ENCODE measurements at places on chromosomes 2 and 18.
A peak's percentile ranks its signal among the peaks of the same experiment; 100 is the strongest.

GRCh38 chr18:35289293-35289692 lies 736 bp downstream of the ZSCAN30 start:
- DNase-seq, result no peak

GRCh38 chr2:172299741-172300140 lies 127.6 kb upstream of the ITGA6 start:
- DNase-seq, result no peak

DNA sequence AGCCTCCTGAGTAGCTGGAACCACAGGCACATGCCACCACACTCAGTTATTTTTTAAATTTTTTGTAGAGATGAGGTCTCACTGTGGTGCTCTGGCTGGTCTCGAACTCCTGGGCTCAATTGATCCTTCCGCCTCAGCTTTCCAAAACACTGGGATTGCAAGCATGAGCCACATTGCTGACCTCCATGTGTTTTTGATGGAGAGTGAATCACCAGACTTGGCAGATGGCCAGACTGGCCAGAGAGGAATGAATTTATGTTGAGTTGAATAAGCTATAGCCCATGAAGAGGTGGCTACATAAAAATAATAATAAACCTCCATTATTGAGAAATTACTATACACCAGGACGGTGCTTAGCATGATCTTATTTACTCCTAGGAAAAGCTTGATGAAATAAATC lies 91.5 kb downstream of the MREG start:
- no peak for DNase-seq

DNA sequence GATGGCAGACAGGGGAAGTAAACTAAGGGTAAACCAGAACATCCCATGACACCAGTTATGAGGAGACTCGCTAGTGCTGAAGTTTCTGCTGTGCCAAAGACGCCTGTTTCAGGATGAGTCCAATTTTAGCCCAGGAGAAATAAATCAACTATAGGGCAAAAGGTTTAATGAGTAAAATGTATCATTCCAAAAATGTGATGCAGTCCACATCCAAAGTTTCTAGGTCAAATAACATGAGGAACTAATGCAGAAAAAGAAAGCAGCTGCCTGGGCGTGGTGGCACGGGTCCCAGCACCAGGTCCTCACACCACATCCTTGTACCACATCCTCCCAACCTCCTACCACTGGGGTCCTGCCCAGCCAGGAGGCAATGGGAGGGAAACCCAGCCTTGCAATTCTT lies 126.9 kb upstream of the CTAGE1 start:
- no peak for DNase-seq

- DNase-seq, result no peak
These were observed 245.7 kb downstream of the SP3 start for GRCh38 chr2:173719471-173719870.

GRCh38 chr18:48229552-48229981 lies 179.6 kb downstream of the ZBTB7C start:
- no peak for DNase-seq

- DNase-seq, result no peak
These were observed 10.1 kb downstream of the CFAP65 start for GRCh38 chr2:219031005-219031738.

- no peak for DNase-seq
These were observed 61.9 kb downstream of the GREB1L start for GRCh38 chr18:21303895-21304294.

DNA sequence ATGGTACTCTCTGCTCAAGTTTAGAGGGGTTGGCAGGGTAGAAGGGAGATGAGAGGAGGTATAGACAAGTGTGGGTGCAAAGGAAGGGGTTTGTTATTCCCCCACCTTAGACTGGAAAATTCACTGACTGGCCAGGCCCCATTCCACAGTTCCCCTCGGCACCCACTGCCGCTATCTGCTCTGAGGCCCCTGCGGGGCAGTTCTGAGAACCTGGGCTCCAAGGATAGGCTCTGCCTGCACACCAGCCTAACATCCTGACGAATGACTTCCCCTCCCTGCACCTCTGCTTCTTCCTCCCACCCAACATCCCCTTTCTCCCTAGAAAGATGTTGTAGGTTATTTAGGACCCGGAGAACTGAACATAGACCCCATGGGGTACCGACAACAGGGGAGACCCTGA lies 303.9 kb upstream of the HDAC4 start:
- peak; percentile 24 for DNase-seq

DNA sequence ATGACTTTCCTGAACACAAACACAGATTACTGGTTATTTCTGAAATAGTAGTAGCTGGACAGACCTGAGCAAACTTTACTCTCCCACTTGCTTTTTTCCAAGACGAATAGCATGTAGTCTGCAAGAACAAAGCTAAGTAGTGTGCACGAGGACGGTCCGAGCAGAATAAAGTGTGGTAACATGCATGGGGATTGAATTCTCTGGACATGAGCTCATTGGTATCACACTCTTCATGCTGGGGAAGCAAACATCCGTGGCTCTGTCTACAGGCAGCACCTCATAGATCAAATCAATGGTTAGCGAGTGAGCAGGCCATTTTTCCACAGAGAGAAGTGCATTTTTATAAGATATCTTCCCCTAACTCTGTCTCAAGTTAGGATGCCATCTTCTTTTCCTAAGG lies 164.8 kb upstream of the STK17B start:
- no peak for DNase-seq

DNA sequence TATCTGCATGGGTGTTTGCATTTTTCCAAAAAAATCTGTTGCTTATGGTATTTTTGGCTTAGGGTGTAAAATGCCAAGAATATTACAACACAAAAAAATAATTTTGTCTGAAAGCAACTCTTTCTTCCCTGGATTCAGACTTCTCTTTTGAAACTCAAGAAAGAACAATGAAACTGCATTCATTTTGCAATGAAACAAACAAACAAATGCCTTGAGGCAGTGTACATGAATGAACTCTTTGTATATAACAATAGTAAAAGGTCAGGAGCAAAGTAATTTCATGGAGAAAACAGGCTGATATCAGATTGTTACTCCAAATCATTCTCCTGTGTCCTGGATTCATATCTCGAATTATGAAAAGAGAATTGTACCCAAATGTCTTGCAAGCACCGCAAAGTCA lies 301.6 kb upstream of the CDH20 start:
- DNase-seq, result no peak

DNA sequence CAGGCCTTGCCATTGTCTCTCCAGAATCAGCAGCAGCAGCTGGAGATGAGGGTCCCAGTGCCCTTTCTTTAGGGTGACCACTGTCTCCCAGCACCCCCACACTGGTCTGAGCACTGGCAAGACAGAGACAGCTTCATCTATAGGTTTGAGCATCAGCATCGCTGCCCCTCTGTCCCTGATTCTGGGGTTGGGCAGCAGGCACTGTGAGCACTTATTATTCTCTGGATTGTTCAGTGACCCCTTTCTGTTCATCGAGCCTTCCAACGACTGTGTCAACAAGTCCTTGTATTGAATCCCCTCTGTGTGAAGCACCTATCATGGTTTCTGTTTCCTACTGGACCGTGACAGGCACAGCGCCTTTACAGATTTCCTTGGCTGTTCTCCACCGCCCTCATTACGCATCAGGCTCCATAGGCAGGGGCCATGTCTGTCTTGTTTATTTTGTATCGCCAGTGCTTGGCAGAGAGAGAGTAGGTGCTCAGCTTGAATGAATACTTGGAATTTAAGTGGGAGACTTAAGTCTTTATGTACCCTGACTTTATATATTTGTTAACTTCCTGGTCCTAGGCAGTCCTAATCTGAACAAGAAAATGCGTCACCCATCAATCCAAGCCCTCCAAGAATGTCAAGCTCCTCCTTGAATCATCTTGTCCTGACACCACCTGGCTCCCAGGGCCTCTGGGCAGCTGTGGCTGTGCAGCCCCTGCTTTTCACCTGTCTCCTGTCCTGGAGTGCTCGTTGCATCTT lies 11.4 kb downstream of the MALL start:
- no peak for DNase-seq

DNA sequence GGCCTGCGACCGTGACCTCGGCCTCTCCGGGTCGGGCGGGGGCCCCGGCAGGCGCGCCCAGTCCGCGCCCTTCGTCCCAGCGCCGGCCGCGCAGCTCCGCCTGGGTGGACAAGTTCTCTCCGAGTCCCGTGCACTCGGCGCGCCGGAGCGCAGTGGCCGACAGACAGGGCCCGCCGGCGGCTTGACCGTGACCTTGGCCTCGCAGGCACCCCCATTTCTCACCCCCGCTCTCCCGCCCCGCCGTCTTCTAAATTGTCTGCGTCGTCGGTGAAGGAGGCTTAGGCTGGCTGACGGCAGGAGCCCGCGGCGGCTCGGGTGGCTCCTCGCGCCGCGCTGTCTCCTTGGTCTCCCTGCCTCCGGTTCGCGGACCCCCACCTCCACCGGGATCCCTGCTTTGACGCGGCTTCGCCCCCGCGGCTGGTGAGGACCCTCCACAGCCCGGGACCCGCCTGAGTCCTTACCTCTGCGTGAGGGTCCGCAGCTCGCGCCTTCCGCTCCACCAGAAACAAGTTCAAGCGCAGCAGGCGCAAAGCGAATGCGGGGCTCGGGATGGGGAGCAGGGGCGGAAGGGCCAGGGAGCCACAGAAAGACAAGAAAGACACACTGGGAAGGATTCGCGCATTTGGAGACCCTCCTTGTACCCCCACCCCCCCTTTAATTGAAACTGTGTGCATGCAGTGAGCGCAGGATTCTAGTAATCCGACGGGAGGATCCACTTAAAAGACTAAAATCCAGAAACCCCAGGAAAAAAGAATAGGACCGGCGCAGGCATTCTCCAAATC lies 4.0 kb downstream of the PTGR3 start:
- DNase-seq, result no peak

- DNase-seq, result no peak
These were observed 92.6 kb upstream of the TMEM18 start for GRCh38 chr2:769771-770170.

- no peak for DNase-seq
These were observed 45.6 kb downstream of the INPP4A start for GRCh38 chr2:98489971-98490962.

GRCh38 chr2:12164689-12165088 lies 418.3 kb downstream of the LPIN1 start:
- DNase-seq, result no peak

GRCh38 chr2:207891086-207891844 lies 121.6 kb upstream of the FZD5 start:
- DNase-seq, result no peak

GRCh38 chr18:61893971-61894750 lies 1.4 kb upstream of the RNF152 start:
- DNase-seq, result peak; percentile 43

GRCh38 chr2:3181416-3182010 lies 196.1 kb downstream of the EIPR1 start:
- no peak for DNase-seq

- no peak for DNase-seq
These were observed 13.9 kb downstream of the BIN1 start for GRCh38 chr2:127092901-127093516.

GRCh38 chr2:158112992-158113391 lies 11.3 kb downstream of the UPP2 start:
- DNase-seq, result no peak

- DNase-seq, result peak; percentile 77
These were observed 673 bp downstream of the PCBP1 start for GRCh38 chr2:70087702-70088597.

All from ascending aorta (tissue), 2 donors.